HFFc6 (cell line): ENCODE measurements at places on chromosomes 16 and 17.

DNA sequence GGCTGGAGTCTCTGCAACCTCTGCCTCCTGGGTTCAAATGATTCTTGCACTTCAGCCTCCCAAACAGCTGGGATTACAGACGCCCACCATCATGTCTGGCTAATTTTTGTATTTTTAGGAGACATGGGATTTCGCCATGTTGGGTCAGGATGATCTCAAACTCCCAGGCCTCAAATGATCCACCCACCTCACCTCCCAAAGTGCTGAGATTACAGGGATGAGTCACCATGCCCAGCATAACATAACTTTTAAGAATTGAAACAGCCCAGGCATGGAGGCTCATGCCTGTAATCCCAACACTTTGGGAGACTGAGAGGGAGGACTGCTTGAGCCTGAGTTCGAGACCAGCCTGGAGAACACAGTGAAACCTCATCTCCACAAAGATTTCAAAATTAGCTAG lies 2.5 kb downstream of the RSL1D1 start:
- DNase-seq, result peak; percentile 25

- DNase-seq, result no peak
These were observed 34.3 kb downstream of the C17orf75 start for GRCh38 chr17:32307658-32308057.

DNA sequence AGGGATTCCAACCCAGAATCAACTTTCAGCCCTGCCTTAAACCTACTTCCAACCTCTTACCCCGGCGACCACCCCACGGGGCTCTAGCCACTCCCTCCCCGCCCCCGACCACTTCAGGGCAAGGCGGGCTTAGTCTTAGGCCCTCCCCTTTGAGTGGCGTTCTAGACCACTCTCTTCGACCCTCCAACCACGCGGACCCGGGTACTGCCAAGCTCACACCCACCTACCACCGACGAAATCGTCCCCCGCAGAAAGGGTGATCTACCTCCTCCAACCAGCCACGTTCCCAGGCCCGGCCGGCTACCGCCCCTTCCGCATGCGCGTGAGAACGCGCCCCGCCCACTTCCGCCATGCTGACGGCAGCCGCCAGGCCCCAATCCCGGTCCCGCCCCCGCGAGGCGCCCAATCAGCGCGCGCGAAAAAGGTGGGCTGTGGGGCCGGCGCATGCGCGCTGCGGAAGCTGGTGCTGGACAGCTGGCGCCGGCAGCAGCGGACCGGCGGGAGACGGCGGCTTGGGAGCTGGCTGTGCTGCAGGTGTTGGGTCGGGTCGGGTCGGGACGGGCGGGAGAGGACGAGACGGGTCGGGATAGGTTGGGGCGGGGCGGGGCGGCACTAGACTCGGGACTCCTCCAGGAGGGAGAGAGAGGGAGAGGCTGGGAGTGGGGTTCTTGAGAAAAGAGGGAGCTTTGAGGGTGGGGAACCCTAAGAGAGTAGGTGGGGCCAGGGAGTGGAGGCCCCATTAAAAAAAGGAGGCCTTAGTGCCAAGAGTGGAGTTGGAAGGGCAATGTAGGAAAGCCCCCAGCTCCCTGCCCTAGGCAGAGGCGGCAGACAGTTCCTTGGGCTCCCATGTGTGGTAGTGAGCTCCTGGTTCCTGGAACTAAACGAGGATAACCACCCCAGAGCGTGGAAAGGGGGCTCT lies at the start of gene NAT9:
TSS of gene NAT9 (minus strand) at position 302 of the 919 bp plus-strand sequence. CDS start 647 bp downstream, outside the sequence.
- peak; percentile 94 for DNase-seq

- DNase-seq, result no peak
These were observed 112.1 kb downstream of the ADAMTS18 start for GRCh38 chr16:77322757-77323156.

DNA sequence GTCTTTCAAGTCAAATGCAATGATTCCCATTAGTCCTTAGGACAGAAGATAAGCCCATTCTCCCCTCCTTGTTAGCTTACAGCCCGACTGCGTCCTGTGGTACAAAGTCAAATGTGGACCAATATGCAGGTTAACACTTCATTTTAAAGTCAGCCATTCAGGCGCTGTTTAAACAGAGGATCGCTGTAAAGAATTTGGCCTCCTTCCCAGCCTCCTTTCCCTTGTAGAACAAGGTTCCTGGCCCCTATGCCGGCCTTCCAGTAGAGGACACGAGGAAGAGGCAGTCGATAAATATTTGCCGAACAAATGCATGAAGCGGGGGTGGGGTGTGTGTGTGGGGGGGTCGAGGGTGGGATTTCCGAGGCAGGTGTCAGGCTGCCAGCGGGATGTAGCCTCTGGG lies 4.3 kb downstream of the SDK2 start:
- DNase-seq, result no peak

DNA sequence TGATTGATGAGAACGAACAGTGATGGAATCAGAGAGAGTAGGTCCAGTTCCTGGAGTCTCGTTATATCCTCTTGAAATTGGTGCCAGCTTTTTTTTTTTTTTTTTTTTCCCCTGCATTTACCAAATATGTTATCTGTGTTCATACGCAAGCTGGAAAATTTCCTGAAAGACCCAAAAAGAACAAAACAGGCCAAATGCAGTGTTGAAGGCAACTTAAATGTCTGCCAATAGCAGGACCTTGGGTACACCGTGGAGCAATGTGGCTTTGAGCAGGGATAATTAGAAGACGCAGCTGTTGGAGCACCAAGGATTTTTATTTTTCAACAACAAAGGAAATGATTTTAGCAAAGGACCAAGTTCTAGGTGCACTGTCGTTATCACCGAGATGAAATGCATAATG lies 105.0 kb downstream of the ABCC6 start:
- no peak for DNase-seq

- no peak for DNase-seq
These were observed 9.3 kb upstream of the CYB561 start for GRCh38 chr17:63455417-63455816.

- DNase-seq, result no peak
These were observed 7.3 kb upstream of the CBX8 start for GRCh38 chr17:79803997-79804855.

DNA sequence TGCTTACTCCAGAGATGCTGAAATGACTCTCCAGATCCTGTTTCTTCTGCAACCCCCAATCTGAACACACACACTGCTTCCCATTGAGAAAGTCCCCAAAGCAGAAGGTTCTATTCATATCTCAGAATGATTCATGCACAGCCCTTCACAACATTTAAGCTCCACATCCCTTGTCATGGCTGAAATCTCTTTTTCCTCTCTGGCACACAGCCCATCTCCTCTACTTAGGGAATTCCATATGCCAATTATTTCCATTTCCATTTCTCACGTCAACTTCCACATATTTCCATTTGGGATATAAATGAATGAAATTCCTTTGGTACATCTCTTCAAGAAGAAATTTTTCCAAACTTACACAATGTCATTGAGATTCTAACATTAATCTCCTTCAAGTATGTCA lies 119.6 kb downstream of the CDH11 start:
- peak; percentile 83 for DNase-seq

- DNase-seq, result no peak
These were observed 172.5 kb downstream of the COPRS start for GRCh38 chr17:31686495-31686894.

DNA sequence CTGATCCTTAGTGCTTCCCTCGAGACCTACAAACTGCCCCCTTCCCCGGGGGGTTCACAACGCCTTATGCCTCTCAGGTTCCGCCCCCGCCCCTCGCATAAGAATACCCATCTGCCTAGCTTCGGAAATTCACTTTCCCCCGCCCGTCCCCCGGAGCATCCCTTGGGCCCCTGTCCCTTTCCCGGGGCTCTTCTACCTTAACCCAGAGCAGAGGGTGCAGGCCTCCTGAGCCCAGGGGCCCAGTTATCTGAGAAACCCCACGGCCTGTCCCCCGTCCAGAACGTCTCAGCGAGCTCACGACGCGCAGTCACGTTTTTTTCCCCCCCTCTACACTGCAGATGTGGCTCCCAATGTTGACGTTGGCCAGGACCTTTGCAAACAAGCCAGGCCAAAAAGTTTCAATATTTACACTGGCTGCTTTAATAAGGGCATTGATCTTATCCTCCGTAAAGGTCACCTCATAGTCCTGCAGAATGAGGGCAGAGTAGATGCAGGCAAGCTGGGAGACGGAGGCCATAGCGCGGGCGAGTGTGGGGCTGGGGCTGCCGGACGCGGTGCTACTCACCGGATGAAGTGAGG lies 1.4 kb upstream of the NBR1 start:
- peak; percentile 32 for DNase-seq

GRCh38 chr17:44076716-44077594 lies 6.4 kb downstream of the G6PC3 start:
- no peak for DNase-seq

GRCh38 chr17:3512505-3513171 lies 36.8 kb downstream of the ASPA start:
- peak; percentile 8 for DNase-seq

DNA sequence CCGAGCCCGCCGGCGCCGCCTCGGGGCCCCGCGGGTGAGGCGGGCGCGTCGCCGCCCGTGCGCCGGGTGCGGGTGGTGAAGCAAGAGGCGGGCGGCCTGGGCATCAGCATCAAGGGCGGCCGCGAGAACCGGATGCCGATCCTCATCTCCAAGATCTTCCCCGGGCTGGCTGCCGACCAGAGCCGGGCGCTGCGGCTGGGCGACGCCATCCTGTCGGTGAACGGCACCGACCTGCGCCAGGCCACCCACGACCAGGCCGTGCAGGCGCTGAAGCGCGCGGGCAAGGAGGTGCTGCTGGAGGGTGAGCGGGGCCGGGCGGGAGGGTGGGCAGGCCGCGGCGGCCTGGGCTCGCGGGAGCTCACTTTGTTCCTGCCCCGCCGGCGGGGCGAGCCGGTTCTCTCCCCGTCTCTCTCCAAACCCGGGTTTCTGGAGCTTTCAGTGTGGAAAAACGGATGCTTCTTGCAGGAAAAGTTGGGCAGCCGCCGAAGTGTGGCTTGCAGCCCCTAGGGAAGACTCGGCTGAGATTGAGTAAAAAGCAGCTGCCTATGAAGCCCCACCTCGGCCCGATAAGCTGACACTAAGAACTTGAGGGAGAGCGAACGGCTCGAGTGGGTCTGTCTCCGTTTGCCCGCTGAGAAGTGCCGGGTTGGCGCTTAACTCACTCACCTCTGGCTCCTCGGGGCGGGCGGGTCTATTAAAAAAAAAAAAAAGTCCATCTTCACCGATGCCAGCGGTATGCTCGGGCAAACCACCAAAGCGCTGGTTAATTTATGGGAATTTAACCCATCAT lies 677 bp downstream of the SNTB2 start:
- DNase-seq, result no peak

- no peak for DNase-seq
These were observed 11.9 kb downstream of the FSCN2 start for GRCh38 chr17:81539961-81540675.

DNA sequence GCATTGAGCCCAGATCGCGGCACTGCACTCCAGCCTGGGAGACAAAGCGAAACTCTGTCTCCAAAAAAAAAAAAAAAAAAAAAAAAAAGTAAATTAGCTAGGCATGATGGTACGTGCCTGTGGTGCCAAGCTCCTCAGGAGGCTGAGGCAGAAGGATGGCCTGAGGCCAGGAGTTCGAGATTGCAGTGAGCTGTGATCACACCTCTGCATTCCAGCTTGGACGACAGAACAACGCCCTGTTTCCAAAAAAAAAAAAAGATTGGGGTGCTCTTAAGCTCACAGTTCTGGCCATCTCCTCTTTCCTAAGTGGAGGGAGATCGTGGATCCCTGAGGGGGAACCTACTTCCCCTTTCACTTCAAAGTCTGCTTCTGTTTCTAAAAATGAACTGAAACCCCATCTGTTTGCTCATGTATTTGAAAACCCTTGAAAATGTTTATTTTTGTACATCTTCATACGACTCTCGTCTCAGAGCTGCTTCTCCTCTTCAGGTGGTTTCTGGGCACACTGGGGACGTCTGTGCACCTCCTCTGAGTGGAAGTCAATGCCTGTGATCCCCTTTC lies 138.8 kb downstream of the PRKCA start:
- no peak for DNase-seq

- DNase-seq, result no peak
These were observed 118.0 kb upstream of the PLCG2 start for GRCh38 chr16:81661082-81661481.
